ENCODE measurements at places on chromosomes 11 and 22. TPM values are rescaled to one million over a fixed set of nuclear protein-coding genes. Genes with fewer than 3 reads are reported as not detected.

DNA sequence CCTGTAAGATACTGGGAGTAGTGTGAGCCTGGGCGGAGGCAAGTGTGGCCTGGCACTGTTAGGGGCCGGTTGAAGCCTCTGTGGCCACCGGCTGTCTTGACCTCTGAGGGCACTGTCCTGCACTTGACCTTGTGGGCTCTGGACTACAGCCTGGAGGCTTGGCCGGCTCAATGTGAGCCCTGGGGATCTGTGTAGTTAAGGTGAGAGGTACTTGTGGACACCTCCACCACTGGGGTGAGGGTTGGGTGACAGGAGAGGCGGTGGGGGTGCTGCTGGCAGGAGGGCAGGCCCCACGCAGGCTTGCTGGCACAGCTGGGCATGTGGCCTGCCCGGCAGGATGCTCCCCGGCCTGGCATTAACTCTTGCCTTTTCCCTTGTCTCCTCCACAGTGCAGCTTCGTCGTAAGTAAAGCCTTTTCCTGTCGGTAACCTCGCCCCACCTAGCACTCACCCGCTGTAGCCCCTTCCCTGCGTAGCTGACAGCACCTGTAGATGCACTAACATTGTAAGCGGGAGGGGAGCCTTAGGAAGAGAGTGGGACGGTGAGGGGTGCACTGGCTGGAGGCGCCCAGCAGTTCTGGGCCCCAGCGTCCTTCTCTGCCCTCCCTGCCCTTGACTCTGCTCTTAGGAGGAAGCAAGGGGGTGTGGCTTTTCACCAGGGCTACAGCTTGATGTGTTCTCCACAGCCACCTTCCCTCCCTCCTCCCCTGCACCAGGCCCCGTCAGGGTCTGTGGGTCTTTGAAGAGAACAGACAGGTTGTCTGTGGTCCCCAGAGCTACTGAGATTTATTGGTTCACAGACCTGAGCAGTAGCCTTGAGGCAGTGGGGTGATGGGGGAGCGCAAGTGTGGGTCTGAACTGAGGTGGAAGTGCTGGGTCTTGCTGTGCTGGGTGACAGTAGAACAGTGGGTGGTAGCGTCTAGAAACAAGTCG is 17.6 kb downstream of the INCENP start:
- no peak for DNase-seq

- DNase-seq: no peak
Observed at GRCh38 chr11:126523441-126524205, 168.1 kb downstream of the ST3GAL4 start.

GRCh38 chr11:106770489-106771085 is 247.7 kb downstream of the GUCY1A2 start:
- DNase-seq: no peak

ADORA2A gene
- total RNA-seq: 113 TPM

CRYBB1 gene
- not detected for total RNA-seq

Measured in pulmonary artery endothelial cell (primary cell).